A172 (cell line): ENCODE measurements at places on chromosomes 3 and 15. TPM values are rescaled to one million over a fixed set of nuclear protein-coding genes. Genes with fewer than 3 reads are reported as not detected.

The NSUN3 gene
- 15.4 and 16.7 TPM in 2 replicates for total RNA-seq

The BFSP2 gene
- total RNA-seq = not detected in 2 replicates

DNA sequence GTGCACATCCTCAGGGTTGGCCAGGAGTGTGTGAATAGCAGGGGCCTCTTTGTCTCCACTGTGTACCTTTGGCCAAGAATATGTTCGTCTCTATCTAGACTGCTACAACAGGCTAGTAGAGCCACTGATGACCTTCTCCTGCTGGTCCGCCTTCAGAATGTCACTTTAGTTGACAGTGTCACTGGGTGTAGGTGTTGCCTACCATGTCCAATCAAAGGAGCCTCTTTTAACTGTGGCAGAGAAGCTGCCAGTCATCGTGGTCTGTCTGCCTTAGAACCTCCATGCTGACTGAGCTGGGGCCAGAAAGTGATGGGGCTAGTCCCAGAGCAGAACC, 40.1 kb downstream of the OXSR1 start:
- DNase-seq = no peak

GRCh38 chr15:22871481-22872086, 33.1 kb downstream of the NIPA2 start:
- no peak for DNase-seq

GRCh38 chr15:33360886-33361285, 50.1 kb downstream of the RYR3 start:
- DNase-seq = no peak
